Stimulated activated CD4-positive, alpha-beta T cell treated with anti-CD3 and anti-CD28 coated beads, Interleukin-12 subunit alpha, Interleukin-12 subunit beta, amount 100 ng/mL, for 24 hours (primary cell): ENCODE measurements at places on chromosomes 13 and 19.
A peak's percentile ranks its signal among the peaks of the same experiment; 100 is the strongest.

- DNase-seq, result no peak
These were observed 1.1 kb downstream of the APC2 start for GRCh38 chr19:1450735-1451731.

GRCh38 chr19:45693106-45693788, 781 bp downstream of the QPCTL start:
- DNase-seq, result peak; percentile 82

GRCh38 chr19:34979819-34980640, 16.0 kb upstream of the ZNF792 start:
- DNase-seq, result no peak

- DNase-seq, result no peak
These were observed 6.0 kb upstream of the EML2 start for GRCh38 chr19:45645068-45645630.

DNA sequence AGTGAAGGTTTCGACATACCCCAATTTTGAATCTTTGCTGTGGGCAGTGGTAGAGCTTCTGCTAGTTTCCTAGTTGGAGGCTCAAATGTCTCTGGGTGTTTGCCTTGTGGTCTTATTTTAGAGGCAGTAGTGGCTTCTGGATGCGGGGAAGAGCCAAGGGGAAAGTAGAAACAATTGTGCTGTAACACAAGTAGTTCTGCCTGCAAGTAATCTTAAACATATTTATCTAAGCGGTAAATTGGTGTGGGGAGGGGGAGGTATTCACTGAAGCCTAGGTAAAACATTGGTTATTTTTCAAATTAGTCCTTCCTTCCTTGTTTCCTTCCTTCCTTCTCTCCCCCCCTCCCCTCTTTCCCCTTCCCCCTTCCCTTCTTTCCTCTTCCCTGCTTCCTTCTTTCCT, at the start of gene PCDH20:
Gene PCDH20, minus strand, starts transcription at position 101 of the 400 bp plus-strand sequence. CDS start 691 bp downstream, outside the sequence.
- DNase-seq, result no peak

DNA sequence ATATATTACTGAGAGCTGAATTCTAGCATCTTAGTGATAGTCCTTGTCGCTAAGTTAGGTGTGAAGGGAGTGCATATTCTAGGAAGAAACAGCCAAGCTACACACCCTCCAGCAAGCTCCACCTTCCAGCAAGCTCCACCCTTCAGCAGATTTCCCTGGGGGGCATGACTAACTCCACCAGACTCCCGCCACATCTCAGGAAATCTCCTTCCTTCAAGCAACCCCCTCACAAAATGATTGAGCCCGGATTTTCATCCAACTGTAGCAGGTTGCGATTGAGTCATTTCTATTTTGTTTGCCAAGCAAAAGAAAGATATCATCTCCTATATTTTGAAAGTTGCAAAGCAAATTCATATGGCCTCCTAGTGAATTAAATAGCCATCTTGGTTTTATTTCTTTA, 162.1 kb upstream of the TMTC4 start:
- DNase-seq, result no peak
